Activated naive CD4-positive, alpha-beta T cell treated with anti-CD3 and anti-CD28 coated beads, Interleukin-2, amount 10 ng/mL, durations not matched to agents 7 days and 5 days (primary cell): ENCODE measurements at places on chromosomes 2 and 18.

DNA sequence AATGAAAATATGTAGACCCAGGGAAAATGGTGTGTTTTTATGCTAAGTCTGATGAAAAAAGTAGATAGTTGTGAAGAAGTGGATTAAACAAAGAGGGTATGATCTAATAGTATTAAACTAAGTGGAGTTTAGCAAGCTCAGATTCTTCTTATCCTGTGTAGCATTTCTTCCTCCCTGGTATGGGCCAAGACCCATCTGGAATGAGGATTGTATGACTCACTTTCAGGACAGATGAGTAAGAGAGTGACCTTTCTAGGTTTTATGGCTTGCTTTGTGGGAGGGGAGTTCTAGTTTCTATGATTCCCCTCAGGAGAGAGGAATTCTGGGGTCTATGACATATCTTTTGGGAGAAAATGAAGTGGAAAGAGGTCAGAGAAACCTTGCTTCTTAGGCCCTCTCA, 550.1 kb downstream of the SPAG16 start:
- no peak for DNase-seq

DNA sequence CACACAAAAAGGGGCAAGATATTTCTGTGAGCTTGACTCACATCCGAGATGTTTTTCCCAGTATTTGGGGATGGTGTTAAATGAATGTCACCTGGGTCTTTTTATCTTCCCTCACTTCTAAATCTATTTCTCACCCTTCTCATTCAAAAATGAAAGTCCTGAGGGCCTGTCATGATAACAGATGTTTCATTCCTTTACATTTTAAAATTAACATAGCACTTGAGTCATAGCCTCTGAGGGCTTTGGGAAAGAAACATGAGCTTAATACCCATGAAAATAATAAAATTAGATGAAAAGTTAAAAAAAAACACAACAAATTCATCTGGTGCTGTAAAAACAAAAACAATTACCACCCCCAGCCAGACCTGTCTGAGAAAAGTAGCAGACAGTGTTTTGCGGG, 226.7 kb downstream of the HNMT start:
- no peak for DNase-seq

GRCh38 chr2:230423851-230424458, 8.0 kb downstream of the SP100 start:
- DNase-seq, result no peak

- DNase-seq, result no peak
These were observed 92.1 kb downstream of the SH3BP4 start for GRCh38 chr2:235043762-235044500.

DNA sequence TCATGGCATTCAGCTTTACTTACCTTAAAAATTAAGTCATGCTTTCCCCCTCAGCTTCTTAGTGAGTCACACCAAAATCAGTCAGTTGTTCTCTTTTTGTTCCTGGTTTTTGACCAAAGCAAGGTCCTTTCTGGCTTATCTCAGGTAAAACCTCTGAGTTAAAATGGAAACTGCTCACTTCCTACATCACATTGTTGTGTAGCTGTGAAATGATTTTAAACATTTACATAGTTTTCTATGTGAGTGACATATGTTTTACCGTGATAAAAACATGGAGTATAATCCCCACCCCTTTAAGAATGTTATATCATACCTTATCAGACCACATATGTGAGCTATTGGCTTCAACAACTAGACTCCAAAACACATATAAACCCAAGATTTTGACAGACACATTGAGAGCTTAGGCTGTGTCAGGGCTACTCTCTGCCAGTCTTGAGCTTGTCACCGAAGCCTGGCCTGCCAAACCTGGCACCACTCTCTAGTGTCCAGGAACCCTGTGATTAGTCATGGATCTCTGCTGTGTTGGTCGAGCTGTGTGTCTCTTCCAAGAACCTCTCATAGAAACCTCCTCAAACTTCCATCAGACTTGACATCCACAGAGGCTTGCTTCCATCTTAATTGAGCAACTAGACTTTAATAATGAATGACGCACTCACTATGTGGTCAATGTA, 294.5 kb upstream of the FBXO11 start:
- DNase-seq, result no peak

GRCh38 chr2:43045866-43046265, 180.5 kb downstream of the ZFP36L2 start:
- DNase-seq, result no peak

DNA sequence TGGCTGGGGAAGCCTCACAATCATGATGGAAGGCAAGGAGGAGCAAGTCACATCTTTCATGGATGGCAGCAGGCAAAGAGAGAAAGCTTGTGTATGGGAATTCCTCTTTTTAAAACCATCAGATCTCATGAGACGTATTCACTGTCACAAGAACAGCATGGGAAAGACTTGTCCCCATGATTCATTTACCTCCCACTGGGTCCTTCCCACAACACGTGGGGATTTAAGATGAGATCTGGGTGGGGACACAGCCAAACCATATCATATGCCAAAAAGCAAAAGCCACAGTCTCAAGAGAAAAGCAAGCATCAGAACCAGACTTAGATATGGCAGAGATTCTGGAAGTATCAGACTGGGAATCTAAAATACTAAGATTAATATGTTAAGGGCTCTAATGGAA, 30.0 kb upstream of the SCRN3 start:
- DNase-seq, result no peak

- DNase-seq, result no peak
These were observed 10.6 kb downstream of the MGAT4A start for GRCh38 chr2:98720286-98720685.

DNA sequence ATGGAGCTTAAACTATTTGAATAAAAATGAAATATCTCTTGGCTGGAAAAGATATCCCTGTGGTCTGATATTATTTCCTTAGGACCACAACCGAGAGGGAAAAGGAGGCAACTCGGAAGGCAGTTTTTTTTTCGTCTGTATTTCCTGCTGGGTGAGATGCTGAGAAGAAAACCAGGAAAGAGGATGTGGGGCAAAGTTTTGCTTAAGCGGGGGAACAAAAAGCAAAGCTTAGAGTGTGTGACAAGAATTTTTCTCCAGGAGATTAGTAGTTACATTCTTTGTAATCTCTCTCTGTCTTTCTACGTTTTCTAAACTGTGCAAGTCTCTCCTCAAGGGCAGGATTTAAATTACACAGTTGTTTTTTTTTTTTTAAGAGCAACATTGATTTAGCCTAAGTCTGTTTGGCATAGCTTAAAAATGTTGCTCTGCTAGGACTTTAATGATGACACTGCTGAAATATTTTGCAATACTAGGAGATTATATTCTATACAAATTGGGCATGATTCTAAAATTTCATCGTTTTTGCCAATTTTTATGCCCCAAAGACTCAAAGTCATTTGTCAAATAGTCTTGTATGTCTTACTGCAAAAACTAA, 258.5 kb downstream of the KCNS3 start:
- DNase-seq, result no peak

DNA sequence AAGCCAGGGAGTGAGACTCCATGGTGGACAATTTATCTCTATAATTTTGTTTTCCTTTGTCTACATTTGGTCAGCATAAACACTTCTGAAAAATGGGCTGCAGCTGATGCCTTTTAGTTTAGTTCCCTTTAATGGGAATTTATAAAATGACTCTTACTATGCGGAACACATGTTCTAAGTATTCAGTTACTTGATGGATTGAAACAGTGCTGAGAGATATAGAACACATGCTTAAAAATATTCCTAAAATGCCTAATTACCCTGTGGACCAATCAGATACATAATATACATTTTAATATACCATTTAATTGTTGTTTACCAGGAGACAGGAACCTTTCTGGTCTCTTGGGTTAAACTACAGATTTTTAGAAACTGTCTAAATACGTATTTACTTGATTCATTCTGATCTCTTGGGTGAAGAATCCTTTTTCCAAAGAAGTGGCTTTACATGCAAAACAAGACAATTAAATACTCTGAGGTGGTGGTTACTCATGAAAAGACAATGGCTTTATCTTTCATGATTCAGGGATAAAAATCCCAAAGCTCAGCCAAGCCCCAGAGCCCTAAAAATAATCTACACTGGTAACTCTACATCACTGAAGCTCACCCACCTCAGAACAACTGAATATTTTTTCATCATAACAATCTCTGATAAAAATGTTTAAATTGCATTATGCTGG, 128.1 kb upstream of the SERTAD2 start:
- no peak for DNase-seq
